ENCODE measurements at places on chromosomes 3 and 15. TPM values are rescaled to one million over a fixed set of nuclear protein-coding genes. Genes with fewer than 3 reads are reported as not detected.

TGM4 gene
- 0.30 TPM for total RNA-seq

FGF12 gene
- 1.6 TPM for total RNA-seq

ENTPD3 gene
- 7.5 TPM for total RNA-seq

TRAT1 gene
- 0.76 TPM for total RNA-seq

CORO2B gene
- 2.7 TPM for total RNA-seq

OR5K2 gene
- total RNA-seq: not detected

C2CD4A gene
- total RNA-seq: not detected

RASGRP1 gene
- total RNA-seq: 14.4 TPM
